Thoracic aorta (tissue), 2 donors: ENCODE measurements at places on chromosomes 16 and 17. TPM values are rescaled to one million over a fixed set of nuclear protein-coding genes. Genes with fewer than 3 reads are reported as not detected.

DNA sequence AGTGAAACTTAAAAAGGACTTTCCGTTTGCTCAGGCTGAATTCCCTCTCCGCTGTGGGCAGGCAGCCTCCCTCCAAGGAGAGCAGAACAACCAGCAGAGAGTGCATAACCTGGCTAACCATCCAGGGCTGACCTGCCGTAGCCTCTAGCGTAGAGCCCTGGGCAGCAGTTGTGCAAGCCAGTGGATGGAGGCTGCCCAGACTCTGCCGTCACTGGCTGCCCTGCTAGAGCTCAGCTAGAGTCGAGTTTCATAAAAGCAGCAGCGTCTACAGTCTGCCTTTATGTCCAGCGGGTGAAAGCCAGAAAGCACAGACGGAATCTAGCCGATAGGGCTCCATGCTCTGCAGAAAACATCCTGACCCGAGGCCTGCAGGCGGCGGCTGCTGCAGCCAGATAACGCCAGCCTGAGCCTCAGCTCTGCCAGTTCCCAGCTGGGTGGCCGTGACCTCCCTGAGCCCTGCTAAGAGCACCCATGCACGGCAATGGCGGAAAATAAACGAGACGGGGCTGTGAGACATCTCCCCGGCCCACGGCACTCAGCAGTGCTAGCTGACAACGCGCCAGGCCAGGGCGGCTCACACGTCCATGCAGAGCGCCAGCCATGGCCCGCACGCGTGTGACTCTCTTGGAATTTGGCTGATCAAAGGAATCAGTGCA is 231.3 kb downstream of the ENGASE start:
- DNase-seq: peak; percentile 14

Gene CD300LB
- total RNA-seq: 0.81 TPM

Gene CHD9NB
- total RNA-seq: 0.85 TPM

DNA sequence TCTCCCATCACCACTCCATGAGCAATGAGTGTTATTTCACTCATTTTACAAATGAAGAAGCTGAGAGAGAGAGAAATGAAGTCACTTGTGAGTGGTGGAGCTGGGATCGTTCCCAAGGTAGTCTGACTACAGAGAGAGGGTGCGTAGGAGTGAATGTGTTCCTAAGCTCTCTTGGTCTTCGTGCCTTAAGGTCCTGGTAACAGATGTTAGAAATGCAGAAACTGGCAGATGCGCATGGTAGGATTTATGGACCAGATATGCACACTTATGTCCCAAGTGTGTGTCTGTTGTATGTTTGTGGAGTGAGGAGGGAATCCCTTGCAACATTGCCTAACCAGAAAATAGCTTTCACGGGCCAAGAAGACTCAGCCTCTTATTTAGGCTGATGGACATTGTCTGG is 93.2 kb upstream of the ZNF469 start:
- no peak for DNase-seq

Gene TPSB2
- total RNA-seq: 198 TPM

GRCh38 chr17:75570034-75570676 is 17.4 kb upstream of the MYO15B start:
- DNase-seq: no peak
